ENCODE measurements at places on chromosomes 5 and 9. TPM values are rescaled to one million over a fixed set of nuclear protein-coding genes. Genes with fewer than 3 reads are reported as not detected.

DNA sequence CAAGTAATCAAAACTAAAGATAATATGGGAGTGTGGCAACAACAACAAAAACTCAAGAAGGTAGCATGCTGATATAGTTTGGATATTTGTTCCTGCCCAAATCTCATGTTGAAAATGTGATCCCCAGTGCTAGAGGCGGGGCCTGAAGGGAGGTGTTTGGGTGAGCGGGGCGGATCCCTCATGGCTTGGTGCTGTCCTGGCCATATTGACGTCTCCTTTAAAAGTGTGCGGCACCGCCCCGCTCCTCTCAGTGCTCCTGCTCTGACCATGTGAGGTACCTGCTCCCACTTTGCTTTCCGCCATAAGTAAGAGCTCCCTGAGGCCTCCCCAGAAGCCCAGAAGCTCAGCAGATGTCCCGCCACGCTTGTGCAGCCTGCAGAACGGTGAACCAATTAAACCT is 25.6 kb downstream of the MED27 start:
- DNase-seq: no peak

The ROPN1L gene
- 4.2 TPM for total RNA-seq

DNA sequence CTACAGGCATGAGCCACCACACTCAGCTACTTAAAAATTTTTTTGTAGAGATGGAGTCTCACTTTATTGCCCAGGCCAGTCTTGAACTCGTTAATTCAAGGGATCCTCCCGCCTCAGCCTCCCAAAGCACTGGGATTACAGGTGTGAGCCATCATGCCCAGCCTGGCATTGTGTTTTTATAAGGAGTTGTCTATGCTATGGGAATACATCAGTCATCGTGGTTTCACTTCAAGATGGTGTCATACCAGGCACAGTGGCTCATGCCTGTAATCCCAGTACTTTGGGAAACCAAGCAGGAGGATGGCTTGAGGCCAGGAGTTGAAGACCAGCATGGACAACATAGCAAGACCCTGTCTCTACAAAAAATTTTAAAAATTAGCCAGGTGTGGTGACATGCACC is 49.7 kb downstream of the CYSTM1 start:
- DNase-seq: no peak

The G3BP1 gene
- total RNA-seq: 97.0 TPM

- no peak for DNase-seq
Observed at GRCh38 chr5:67774267-67774552, 441.3 kb upstream of the PIK3R1 start.

The RNF208 gene
- total RNA-seq: 0.98 TPM
